Tibial artery (tissue), 4 donors: ENCODE measurements at places on chromosomes 6 and 20.
A peak's percentile ranks its signal among the peaks of the same experiment; 100 is the strongest.

- no peak for DNase-seq
Observed at GRCh38 chr6:62400521-62401259, 114.7 kb upstream of the KHDRBS2 start.

DNA sequence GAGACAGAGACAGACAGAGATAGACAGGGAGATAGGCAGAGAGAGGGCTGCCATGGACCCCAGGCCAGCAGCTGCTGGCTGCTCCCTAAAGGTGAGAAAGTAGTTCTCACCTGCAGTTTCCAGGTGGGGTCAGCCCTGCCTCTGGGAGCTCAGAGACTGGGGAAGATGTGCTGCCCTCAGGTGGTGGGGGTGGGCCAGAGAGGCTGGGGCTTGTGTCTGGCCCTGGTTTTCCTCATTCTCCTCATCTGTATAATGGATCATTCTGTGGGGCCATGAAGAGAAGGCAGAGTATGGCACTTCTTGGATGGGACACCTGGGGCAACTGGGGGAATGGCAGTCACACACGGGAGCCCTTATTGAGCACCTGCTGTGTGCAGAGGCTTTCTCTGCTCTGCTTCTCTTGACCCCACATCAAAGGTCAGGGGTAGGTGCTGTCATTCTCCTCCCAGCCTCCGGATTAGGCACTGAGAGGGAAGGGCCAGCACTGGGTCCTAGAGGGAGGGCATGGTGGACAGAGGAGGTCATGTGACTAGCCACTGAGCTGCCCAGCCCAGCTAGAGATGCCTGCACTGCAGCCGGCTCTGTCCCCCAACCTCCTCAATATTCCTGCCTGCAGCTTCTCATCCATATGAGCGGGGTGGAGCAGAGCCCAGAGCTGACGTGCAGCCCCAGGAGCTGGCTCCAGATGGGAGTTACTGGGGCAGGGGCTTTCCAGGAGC lies 4.1 kb downstream of the ANGPT4 start:
- no peak for DNase-seq

GRCh38 chr6:34673064-34673463 lies 23.5 kb downstream of the ILRUN start:
- no peak for DNase-seq

DNA sequence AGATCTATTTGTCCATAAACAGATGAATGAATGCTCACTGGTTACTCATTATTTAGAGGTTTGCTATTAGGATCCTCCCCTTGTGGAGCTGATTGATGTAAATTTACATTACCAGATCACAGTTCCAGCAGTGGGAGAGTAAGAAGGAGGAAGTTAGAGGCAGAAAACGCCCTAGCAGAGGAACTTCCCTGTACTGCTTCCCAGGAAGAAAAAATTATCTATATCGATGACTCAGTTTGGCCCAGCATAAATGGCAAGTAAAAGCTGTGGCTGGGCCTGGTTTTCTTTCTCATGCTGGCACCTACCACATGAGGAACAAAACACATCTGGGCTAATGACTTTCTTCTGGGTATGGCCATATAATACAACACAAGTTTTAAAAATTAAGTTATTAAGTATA lies 35.7 kb downstream of the DNAAF9 start:
- no peak for DNase-seq

- peak; percentile 9 for DNase-seq
Observed at GRCh38 chr20:61045876-61046585, 206.0 kb upstream of the CDH4 start.

- DNase-seq, result no peak
Observed at GRCh38 chr6:119158057-119158848, 79.8 kb upstream of the FAM184A start.

- no peak for DNase-seq
Observed at GRCh38 chr6:108120311-108120710, 45.5 kb upstream of the NR2E1 start.
